Progenitor cell of endocrine pancreas (in vitro differentiated cells): ENCODE measurements at places on chromosomes 13 and 19.

DNA sequence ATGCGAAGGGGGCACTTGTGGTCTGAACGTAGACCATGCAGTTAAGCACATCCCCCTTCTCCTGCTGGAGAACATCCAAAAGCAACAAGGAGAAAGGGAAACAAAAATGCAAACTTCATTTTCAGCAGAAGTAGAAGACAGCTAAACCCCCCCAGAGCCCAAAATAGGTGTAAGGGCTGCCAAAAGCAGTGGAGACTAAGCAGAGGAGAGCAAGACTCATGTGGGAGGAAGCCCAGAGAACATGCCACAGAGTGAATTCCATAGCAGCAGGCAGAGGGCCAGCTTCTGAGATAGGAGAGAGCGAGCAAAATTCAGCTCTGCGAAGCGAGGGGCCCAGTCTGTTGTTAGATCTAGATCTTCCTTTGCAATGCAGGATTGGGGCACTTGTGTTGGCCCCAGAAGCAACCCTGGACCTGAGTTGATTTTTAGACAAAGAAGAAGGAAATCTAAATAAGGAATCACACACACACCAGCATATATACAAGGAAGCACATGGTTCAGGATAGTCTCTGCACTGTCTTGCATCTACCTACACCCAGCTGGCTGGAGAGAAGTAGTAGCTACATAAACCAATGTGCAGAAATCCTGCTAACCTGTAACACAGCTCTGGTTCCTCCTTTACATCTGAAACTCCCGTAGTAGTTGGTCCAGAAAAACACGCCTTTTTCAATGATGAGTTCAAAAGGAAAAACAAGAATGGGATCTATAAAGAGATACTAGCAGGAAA is 199.6 kb downstream of the SPRY2 start:
- no peak for DNase-seq

DNA sequence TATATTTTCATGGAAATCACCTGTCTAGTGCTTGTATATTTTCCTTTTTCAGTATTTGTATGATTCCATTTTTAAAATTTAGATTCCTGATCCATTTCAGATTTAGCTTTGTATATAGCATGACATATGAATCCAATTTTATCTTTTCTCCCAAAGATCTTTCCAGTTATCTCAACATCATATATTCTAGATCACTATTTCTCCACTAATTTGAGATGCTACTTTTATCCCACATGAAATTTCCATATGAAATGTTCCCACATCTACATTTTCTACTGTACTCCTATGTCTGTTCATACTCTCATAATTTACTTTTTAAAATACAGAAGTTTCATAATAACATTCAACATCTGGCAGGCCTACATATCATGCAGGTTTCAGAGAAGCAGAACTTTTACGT is 1784.1 kb downstream of the SLITRK5 start:
- DNase-seq, result no peak

- DNase-seq, result no peak
These were observed 25.2 kb downstream of the SUGT1 start for GRCh38 chr13:52677823-52678222.

DNA sequence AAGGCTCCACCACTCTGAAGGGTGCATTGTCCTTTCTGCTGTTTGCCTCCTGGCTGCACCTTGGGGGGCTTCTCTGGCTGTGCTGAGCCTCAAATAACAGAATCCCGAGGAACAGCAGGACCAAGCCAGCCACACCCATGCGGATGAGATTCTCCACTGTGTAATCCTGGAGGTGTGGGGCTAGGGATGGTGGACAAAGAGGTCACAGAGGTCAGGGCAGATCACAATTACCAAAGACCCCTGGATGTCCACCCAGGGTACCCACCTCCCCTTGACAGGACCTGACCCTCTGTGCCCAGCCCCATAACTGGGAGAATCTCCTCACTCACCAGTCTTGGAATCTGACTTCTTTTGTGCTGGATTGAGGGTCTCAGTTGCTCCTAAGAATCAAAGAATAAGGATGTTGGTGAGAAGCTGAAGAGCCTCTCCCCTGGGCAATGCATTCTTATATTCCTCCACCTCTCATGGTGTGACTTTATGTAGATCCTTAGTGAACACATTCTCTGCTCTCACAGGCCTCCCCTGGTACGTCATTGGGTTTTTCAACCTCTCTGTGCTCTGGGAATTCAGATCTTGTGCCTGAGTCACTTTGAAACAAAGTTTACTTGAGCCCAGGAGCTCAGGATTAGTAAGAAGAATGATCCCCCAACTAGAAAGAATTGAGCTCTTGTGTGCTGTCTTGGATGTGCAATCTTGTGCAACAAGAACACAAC is 5.2 kb downstream of the LILRA4 start:
- no peak for DNase-seq

DNA sequence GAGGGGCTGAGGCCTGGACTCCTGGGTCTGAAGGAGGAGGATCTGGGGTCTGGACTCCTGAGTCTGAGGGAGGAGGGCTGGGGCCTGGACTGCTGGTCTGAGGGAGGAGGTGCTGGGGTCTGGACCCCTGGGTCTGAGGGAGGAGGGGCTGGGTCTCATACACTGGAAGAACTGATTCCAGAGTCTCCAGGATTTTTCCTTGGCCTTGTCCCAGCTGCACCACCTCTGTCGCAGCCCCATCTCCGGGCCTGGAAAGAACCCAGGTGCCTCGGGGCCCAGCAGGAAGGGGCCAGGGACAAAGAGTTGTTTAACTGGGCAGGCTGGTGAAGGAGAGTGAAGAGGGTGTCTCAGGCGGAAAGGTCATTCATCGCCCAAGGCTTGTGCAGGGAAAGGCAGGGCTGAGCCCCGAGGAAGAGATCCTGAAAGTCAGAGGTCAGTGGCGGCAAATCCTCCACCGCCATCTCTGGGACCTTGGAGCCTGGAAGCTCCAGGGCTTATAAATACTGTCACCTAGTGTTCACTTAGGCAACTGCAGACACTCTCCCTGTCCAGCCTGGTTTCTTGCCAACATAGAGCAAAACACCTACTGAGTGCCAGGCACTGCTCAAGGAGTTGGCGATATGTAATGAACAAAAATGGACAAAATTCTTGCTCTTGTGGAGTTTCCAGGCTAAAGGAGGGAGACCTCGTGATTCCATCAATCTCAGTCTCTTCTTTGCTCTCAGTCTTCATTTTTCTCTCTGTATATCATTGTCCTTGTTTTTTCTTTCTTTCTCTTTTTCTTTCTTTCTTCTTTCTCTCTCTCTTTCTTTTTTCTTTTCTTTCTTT is 4.4 kb upstream of the KCNN4 start:
- DNase-seq, result peak; percentile 27

DNA sequence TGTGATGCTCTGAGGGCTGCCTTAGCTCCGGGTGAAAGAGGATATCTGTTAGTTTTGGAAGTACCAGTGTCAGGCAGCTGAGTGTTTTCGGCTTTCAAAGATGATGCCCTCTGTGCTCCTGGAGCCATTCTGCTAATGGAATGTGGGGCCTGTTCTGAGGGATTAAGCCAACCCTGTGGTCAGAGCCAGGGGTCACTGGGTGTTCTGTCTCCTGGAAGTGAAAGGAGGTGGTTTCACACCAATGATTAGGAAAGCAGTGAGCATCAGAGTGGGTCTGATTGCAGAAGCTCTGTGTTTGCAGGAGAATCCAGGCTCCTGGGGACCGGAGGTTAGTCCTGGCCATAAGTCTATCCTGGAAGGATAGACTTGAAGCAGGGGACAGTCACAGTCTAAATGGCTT is 94.6 kb downstream of the UQCRFS1 start:
- no peak for DNase-seq

DNA sequence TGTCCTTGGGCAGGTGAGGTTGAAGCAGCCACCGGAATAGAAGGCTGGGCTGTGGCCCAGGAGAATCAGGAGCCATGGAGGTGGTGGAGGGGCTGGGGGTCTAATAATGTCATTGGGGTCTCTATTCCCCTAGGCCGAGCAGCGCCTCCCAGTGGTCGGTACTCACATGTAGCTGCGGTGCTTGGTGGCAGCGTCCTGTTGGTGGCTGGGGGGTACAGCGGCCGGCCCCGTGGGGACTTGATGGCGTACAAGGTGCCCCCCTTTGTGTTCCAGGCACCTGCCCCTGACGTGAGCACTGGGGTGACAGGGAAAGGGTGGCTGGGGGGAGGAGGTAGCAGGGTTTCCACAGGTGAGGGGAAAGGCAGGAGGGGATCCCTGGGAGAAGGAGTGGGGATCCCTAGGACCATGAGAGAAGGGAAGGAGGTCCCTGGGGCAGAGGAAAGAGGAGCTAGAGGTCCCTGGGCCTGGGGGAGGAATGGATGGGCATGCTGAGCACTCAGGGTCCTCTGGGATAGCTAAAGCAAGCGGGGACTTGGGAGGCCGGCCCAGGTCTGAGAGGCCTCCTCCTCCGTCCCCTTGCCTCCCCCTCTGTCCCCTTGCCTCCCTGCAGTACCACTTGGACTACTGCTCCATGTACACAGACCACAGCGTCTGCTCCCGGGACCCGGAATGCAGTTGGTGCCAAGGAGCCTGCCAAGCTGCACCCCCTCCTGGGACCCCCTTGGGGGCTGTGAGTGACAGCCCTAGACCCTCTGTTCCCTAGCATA is 18.1 kb downstream of the MEGF8 start:
- DNase-seq, result no peak

- DNase-seq, result no peak
These were observed 78.8 kb upstream of the TDRD3 start for GRCh38 chr13:60318186-60318585.

GRCh38 chr13:81874253-81874652 is 1533.3 kb upstream of the SPRY2 start:
- DNase-seq, result no peak

DNA sequence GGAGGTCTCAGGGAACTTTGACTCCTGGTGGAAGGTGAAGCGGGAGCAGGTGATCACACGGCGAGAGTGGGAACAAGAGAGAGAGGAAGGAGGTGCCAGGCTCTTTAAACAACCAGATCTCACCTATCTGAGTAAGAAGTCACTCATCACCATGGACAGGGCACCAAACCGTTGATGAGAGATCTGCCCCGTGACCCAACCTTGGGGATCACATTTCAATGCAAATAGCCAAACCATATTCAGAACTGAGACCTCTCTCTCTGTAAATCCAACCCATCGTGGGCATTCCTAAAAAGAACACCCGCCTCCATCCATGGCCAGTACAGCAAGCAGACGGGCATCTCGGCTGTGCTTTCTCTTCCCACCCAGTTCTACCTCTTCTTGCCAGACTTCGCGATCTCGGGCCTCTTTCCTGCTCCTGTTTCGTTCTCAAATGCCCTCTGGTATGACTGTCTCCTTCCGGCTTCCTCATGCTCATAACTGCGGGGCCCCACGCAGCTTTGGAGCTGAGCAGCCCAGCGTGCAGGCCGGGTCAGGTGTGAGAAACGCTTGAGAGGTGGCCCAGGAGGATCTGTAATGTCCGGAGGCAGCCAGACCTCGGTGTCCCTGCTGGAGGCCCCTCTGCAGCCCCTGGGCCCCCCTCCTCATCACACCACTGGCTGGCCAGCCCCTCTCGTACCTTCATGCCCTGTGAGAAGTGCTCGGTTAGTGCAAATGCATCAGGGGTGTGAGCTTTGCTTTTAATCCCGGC is 97.0 kb upstream of the GPR183 start:
- DNase-seq, result no peak

- DNase-seq, result no peak
These were observed 317.8 kb upstream of the SPRY2 start for GRCh38 chr13:80658705-80659104.

DNA sequence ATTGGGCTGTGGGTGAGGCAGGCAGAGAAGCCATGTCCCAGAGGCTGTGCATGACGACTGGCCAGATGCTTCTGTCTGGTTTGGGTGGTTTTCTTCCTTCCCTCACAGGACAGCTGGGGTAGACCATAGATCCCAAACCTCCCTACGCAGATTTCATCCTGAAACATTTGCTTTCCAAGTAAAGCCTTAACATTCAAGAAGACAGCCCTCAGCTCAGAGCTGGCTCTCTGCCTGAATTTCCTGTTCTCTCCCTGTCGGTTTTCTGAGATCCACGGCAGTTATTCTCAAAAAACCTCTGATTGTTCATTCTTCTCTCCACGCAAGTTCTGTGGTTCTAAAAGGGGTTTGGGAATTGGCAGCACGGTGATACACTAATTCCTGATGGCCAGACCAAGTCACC is 25.3 kb downstream of the UQCRFS1 start:
- DNase-seq, result no peak

DNA sequence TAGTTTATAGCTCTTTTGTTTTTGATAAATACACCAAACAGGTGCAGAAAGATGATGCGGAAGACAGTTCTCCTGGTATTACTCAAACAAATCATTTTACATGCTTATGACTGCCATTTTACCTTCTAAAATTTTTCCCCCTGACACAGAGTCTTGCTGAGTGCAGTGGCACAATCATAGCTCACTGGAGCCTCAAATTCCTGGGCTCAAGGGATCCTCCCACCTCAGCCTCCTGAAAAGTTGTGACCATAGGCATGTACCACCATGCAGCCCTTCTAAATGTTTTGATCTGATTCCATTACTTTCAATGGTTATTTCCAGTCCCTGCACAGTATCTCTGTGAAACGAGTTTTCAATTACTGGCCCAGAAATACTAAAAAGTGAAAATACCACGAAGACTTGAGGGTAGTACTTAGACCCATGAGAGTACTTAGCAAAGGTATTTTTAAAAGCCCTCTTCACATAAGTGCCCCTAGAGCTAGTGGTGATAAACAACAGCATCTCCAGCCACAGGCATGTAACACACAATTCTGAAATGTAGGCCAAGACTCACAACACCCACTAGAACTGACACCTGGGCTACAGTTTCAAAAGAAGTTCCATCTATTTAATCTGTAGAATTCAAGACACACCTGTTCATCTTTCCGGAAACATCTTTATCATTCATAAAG is 11.3 kb downstream of the HSPH1 start:
- DNase-seq, result no peak

- no peak for DNase-seq
These were observed 9.5 kb downstream of the MAN2B1 start for GRCh38 chr19:12656899-12657571.

GRCh38 chr19:29528350-29528945 is 2.7 kb downstream of the VSTM2B start:
- DNase-seq, result peak; percentile 72

- no peak for DNase-seq
These were observed 148.7 kb downstream of the NALCN start for GRCh38 chr13:101267656-101268055.

- peak; percentile 55 for DNase-seq
These were observed 108.6 kb upstream of the DOCK9 start for GRCh38 chr13:99086267-99087097.

- no peak for DNase-seq
These were observed 12.6 kb downstream of the XRCC1 start for GRCh38 chr19:43562698-43563241.

GRCh38 chr19:45591004-45591637 is 6.5 kb upstream of the OPA3 start:
- DNase-seq, result peak; percentile 43

GRCh38 chr13:71827241-71827640 is 39.8 kb downstream of the DACH1 start:
- DNase-seq, result no peak

DNA sequence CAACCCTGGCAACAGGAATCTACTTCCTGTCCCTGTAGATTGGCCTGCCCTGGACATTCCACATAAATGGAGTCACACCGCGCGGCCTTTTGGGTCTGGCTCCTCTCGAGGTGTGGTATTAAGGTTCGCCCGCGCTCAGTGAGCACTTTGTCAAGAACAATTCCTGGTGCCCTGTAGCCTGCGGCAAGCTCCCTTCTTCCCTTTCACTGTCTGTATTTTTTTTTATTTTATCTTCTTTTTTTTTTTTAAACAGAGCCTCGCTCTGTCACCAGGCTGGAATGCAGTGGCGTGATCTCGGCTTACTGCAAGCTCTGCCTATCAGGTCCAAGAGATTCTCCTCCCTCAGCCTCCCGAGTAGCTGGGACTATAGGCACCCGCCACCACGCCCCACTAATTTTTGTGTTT is 28.3 kb downstream of the PEX11G start:
- no peak for DNase-seq
